BE2C (cell line): ENCODE measurements at places on chromosomes 5 and 9.

DNA sequence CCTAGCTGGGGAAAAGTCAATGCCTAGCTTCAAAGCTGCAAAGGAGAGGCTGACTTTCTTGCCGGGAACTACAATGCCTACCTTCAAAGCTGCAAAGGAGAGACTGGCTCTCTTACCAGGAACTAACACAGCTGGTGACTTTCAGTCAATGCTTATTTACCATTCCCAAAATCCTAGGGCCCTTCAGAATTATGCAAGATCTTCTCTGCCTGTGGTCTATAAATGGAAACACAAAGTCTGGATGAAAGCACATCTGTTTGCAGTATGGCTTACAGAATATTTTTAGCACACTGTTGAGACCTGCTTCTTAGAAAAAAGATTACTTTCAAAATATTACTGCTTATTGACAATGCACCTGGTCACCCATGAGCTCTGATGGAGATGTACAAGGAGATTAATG lies 259.4 kb downstream of the PLK2 start:
- DNase-seq, result no peak

GRCh38 chr5:96699186-96699820 lies 37.1 kb downstream of the CAST start:
- DNase-seq, result no peak

DNA sequence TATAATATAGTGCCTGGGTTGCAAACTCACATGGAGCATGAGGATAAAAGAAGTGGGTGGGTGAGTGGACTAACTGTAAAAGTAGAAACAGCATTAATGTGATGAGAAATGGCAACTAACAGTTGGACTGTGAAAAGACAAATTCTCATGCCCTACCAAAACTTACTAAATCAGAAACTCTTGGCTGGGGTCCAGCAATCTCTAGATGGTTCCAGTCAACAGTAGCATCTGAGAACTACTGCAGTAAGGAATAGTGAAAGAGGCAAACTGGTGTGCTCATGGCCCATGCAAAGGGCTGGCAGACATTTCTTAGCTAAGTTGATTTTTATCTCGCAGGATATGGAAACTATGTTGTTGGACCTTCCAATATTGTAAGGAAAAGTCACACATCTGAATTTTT lies 150.3 kb downstream of the PIK3R1 start:
- no peak for DNase-seq

GRCh38 chr9:134642385-134643181 lies 980 bp downstream of the COL5A1 start:
- peak; percentile 39 for DNase-seq

DNA sequence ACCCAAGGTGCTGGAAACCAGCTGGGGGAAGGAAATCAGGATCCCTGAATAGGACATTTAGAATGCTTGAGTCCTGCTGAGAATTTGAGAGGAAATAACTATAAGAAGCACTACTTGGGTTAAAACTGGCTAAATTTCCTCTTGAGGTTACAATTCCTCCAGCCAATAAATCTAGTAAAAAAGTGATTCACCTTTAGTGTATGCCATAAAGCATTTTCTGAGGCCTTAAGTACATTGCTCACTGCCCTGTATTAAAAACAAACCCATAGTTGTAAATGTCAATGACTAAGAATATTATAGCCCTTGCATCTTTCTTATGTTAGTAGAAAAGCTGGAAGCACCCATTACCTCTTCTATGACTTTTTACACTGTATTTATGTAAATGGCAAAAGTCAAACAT lies 634.7 kb upstream of the ARRDC3 start:
- no peak for DNase-seq

DNA sequence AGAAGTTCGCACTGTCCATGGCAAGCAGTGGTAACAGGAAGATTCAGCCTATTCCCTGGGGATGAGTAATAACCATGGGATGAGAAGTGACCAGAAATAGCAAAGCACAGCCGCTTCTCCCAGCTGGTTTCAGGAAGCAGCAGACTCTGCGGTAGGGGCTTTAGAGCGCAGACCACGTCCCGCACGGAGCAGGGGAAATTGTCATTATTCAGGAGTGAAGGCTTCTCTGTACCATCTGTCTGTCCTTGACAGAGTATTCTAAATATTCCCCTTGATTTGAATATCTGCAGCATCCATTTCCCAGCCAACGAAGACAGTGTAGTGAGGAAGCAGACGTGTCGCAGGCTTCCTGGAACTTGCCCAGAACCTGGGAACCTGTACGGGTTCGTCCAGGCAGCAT lies 159.6 kb downstream of the NXNL2 start:
- DNase-seq, result no peak

GRCh38 chr5:34570721-34571676 lies 85.1 kb upstream of the RAI14 start:
- DNase-seq, result no peak

DNA sequence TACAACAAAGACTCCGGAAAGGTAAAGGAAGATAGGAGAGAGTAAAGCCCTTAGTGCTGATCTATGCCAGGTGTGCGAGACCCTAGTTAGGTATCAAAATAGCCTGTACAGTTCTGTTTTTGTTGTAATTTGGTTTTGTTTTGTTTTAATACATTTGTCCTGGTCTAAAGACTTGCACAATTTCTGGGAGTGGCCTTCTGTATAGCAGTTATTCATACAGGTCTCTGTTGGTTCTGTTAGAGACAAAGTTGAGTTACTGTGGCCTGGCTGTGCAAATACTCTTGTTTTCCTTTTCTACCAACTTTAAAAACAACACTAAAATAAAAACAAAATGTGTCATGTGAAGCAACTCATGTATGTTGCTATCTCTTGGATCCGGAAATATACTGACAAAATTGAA lies 163.6 kb downstream of the COMMD10 start:
- no peak for DNase-seq

GRCh38 chr9:6686396-6686795 lies 40.9 kb upstream of the GLDC start:
- DNase-seq, result no peak

- no peak for DNase-seq
These were observed 43.9 kb downstream of the SH3RF2 start for GRCh38 chr5:145980259-145980658.

GRCh38 chr9:133474215-133474614 lies 4.7 kb downstream of the SLC2A6 start:
- no peak for DNase-seq

GRCh38 chr9:13971966-13972655 lies 341.8 kb downstream of the NFIB start:
- no peak for DNase-seq

DNA sequence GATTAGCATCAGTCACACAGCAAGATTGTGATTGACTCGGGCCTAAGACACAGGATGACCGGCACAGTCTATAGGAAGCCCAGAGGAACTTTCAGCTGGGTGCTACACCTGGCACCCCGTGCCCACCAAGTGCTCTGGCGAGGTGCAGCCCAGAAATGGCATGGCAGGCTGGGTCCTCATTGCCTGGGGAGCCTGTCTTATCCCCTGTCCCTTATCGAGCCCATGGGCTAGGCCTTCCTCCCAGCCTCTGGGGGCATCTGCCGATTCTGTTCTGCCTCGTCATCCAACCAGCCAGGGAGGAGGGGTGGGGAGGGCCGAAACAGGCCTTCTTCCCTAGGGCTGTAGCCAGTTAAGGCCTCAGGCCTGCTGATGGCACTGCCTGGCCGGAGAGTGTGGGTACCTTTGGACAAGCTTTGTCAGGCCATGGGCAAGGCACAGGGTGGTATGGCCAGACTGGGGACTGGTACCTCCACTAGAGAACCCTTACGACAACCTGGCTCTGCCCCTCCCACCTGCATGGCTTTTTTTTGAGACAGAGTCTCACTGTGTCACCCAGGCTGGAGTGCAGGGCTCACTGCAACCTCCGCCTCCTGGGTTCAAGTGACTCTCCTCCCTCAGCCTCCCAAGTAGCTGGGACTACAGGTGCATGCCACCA lies 1.6 kb downstream of the GRK6 start:
- peak; percentile 54 for DNase-seq

- DNase-seq, result no peak
These were observed 1.6 kb downstream of the HINT1 start for GRCh38 chr5:131163276-131164119.

DNA sequence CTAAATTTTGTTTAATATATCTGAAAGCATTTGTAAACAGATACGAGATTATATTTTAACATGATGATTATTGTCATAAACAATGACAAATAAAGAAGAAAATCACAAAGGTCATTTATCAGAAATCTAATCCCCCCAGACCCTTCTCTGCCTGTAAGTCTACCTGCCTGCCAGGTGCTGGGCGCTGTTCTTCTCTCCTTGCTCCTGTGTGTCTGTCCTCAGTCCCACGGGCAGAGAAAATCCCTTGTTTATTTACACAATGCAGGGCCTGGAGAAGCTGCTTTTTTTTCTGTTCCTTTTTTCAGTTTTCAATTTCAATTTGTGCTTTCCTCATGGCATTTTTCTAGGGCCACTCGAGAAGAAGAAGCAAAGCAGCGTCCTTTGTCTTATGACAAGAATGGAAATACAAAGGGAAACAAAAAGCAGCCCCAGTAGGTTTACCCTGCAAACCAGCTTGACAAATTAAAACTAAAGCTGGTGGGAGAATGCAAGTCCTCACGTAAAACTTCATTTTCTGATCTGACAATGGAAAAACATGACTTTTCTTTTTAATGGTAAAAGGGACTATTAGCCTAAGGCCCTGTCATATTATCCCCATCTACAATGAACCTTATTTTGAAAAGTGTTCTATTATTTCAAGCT lies 282.4 kb upstream of the KLF9 start:
- no peak for DNase-seq
